ENCODE measurements at places on chromosomes 12 and 14. TPM values are rescaled to one million over a fixed set of nuclear protein-coding genes. Genes with fewer than 3 reads are reported as not detected.

The SLC2A3 gene
- total RNA-seq: 23.9 TPM

The MGP gene
- 76.1 TPM for total RNA-seq

The TAS2R8 gene
- not detected for total RNA-seq

The MED13L gene
- 116 TPM for total RNA-seq

The TNFAIP2 gene
- 35.8 TPM for total RNA-seq

The C12orf56 gene
- total RNA-seq: under 0.01 TPM

The FAM181A gene
- total RNA-seq: not detected

The CLEC14A gene
- 259 TPM for total RNA-seq

The PRH2 gene
- total RNA-seq: not detected

The PTCSC3 gene
- total RNA-seq: not detected

The MORN3 gene
- total RNA-seq: 0.29 TPM

The POU6F1 gene
- 2.6 TPM for total RNA-seq

The GPRC5D gene
- total RNA-seq: not detected

The NRXN3 gene
- 0.22 TPM for total RNA-seq

The FLRT2 gene
- total RNA-seq: 41.5 TPM

The PMCH gene
- total RNA-seq: 0.36 TPM

The ARMH4 gene
- total RNA-seq: 1.9 TPM

The PPP4R4 gene
- under 0.01 TPM for total RNA-seq

The KRT73 gene
- total RNA-seq: not detected

The AHNAK2 gene
- total RNA-seq: 112 TPM

The EGLN3 gene
- total RNA-seq: 4.9 TPM

The DNAJC22 gene
- total RNA-seq: 1.3 TPM

The DPPA3 gene
- total RNA-seq: not detected

The SLC16A7 gene
- 13.3 TPM for total RNA-seq

The ZBTB42 gene
- total RNA-seq: 3.1 TPM

The MON2 gene
- 80.4 TPM for total RNA-seq

The DLGAP5 gene
- 149 TPM for total RNA-seq

The MIPOL1 gene
- 55.2 TPM for total RNA-seq

The CNTN1 gene
- total RNA-seq: 0.13 TPM

The COL2A1 gene
- total RNA-seq: not detected

The AQP6 gene
- total RNA-seq: not detected

The PLA2G1B gene
- total RNA-seq: not detected

The ZC2HC1C gene
- total RNA-seq: 2.0 TPM

The SYCP3 gene
- total RNA-seq: 0.07 TPM
